NCI-H1105 (cell line): ENCODE measurements at places on chromosomes 5 and 9.

- no peak for DNase-seq
These were observed 433.5 kb upstream of the POU5F2 start for GRCh38 chr5:94174748-94175411.

- no peak for DNase-seq
These were observed 505.3 kb upstream of the ZNF608 start for GRCh38 chr5:125251703-125252102.

DNA sequence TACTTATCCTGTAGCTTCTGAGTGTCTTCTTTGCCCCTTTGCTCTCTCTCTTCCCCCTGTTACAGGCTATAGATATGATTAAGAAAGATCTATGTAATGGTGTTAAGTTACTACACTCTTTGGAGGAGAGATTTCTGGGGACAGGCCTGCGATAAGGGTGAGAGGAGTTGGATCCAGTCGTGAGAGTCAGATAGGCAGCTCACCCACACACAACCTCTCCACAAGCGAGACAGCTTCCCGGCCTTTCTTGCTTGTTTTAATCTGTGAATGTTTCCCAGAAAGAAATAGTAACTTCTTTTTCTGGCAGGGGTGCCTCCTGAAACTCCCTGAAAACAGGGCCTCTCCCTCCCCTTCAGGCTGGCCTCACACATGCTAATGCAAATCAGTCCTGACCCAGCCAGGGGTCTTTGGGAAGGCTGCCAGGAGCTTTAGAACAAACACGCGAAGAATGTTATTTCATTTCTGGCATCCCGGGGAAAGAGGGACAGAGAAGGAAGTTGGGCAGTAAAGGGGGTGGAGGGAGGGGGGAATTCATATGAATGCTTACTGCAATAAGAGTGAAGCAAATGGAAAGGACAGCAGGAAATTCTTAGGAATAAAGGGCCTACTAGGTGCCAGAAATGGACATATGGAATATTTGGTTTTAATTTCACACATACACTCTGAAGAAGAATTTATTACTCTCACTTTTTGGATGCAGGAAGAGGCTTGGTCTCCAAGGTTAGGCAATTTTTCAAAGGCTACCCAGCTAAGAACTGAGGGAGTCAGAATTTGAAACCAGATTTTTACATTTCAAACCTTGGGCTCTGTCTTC is 215.8 kb upstream of the TRIM32 start:
- DNase-seq = no peak

DNA sequence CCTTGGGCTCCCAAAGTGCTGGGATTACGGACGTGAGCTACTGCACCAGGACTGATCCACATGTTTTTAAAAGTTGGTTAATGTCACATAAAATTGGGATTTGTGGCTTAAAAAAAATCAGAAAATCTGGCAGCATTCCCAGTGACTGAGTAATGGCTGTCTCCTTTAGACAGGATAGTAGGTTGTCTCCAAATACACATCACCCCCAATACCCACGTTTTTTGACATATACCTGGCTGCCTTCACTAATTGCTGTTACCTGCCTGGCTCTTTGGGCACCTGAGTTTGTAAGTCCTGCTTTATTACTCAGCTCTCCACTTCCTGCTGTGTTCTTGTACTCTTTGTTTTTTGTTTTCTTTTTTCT is 84.8 kb downstream of the KDM4C start:
- no peak for DNase-seq

DNA sequence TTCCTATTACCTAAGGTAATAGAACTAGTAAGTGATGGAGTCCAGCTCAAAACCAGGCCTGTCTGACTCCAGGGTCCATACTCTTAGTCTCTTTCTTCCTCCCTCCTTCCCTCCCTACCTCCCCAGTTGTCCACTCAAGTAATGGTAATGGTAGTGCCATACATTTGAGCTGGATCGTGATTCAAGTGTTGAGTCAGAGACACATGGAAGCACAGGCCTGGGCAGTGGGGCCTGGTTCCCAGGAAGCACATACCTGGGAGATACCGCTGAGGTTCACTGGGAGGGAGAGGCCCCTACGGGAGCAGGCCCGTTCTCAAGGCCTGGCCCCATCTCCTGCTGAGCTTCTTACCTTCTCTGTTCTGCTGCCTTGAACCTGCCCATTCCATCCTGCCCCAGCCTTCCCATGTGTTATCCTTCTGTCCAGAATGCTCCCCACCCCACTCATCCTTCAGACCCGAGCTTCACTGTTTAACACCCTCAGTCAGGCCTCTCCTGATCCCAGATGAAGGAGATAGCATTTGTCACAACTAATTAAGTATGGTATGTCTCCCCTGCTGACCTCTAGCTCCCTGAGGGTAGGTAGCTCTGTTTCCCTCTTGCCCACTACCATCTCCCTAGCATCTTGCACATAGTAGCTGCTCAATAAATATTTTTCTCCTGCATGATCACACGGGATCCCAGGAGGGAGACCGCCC is 13.8 kb downstream of the URM1 start:
- no peak for DNase-seq

DNA sequence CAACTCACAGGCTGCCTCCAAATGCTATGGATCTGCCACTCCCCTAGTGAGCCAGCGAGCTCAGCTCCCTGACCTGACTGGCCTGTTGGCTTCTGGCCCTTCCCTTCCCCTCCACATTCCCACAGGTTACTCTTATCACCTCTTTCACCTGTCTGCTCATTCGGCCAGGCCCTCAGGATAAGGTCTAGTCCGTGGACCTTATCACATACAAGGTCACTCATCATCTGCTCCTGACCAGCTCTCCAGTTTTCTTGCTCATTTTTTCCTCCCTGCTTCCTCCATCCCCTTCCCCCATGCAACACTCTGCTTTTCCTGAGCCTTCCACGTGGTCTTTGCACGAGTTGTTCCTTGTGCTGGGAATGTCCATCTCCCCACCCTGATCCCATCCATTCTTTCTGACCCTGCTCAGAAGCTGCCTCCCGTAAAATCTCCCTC is 25.9 kb upstream of the NDST1 start:
- no peak for DNase-seq
